ENCODE measurements at places on chromosomes 1 and 21. TPM values are rescaled to one million over a fixed set of nuclear protein-coding genes. Genes with fewer than 3 reads are reported as not detected.

Gene TRMT1L
- 20.8 TPM for polyA plus RNA-seq

- no peak for DNase-seq
Observed at GRCh38 chr21:38389354-38389676, 109.0 kb downstream of the ERG start.

Gene ETV3
- polyA plus RNA-seq, result 4.5 TPM

GRCh38 chr1:175158170-175158591 lies 34.4 kb downstream of the KIAA0040 start:
- DNase-seq, result no peak

GRCh38 chr21:40797410-40797809 lies 49.5 kb downstream of the DSCAM start:
- no peak for DNase-seq

Measured in GM12878 (cell line).